ENCODE measurements at places on chromosomes 3 and 15. TPM values are rescaled to one million over a fixed set of nuclear protein-coding genes. Genes with fewer than 3 reads are reported as not detected.
A peak's percentile ranks its signal among the peaks of the same experiment; 100 is the strongest.

DNA sequence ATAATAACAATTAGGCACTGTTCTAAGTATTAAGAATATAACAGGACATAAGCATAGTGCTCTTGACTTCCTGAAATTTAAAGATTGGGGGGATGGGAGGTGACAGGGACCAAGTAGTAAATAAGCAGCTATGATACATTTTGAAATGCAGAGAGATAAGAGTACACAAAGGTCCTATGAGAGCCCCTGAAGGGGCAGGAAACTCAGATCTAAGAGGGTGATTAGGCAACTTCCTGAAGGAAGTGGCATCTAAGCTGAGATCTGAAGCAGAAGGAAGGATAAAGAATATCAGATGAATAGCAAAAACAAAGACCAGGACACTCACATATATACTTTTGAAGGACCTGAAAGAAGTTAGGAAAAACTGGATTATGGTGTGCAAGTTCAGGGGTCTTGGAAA, 415.2 kb upstream of the FRG2C start:
- DNase-seq: no peak
- no peaks in the 10 kb centered on the region for H3K27me3 ChIP-seq
- no peaks in the 10 kb centered on the region for H3K4me1 ChIP-seq
- no peaks in the 10 kb centered on the region for H3K36me3 ChIP-seq

GRCh38 chr3:4409971-4410573, 57.0 kb downstream of the SUMF1 start:
- no peaks in the 10 kb centered on the region for H3K27me3 ChIP-seq
- H3K36me3 ChIP-seq: peaks cover 78% of the 10 kb centered on the region
- H3K27ac ChIP-seq: no peak overlapping the region
- H3K4me3 ChIP-seq: no peak overlapping the region

IL12A gene
- 2.0 TPM for total RNA-seq

SLC22A14 gene
- total RNA-seq: 0.19 TPM

GRCh38 chr3:106242781-106243180, 374.0 kb upstream of the CBLB start:
- no peaks in the 10 kb centered on the region for H3K27me3 ChIP-seq
- DNase-seq: no peak
- H3K36me3 ChIP-seq: no peaks in the 10 kb centered on the region
- H3K4me1 ChIP-seq: no peaks in the 10 kb centered on the region
- H3K4me3 ChIP-seq: no peak overlapping the region
- no peak overlapping the region for H3K27ac ChIP-seq

GRCh38 chr3:154121701-154122551, 736 bp downstream of the ARHGEF26 start:
- no peak overlapping the region for H3K27ac ChIP-seq
- H3K27me3 ChIP-seq: peaks cover 62% of the 10 kb centered on the region
- no peaks in the 10 kb centered on the region for H3K36me3 ChIP-seq
- peak; percentile 77 for DNase-seq
- peaks cover 30% of the 10 kb centered on the region for H3K4me1 ChIP-seq

GRCh38 chr3:188900421-188900951, 271.3 kb upstream of the TPRG1 start:
- no peak overlapping the region for H3K4me3 ChIP-seq
- no peaks in the 10 kb centered on the region for H3K4me1 ChIP-seq

PRSS50 gene
- total RNA-seq: 0.34 TPM

SERPINI2 gene
- not detected for total RNA-seq

GRCh38 chr15:68028137-68028887, 25.8 kb upstream of the PIAS1 start:
- no peak overlapping the region for H3K4me3 ChIP-seq
- H3K27ac ChIP-seq: no peak overlapping the region
- no peaks in the 10 kb centered on the region for H3K27me3 ChIP-seq
- H3K4me1 ChIP-seq: no peaks in the 10 kb centered on the region
- no peak for DNase-seq

CALML4 gene
- total RNA-seq: 8.3 TPM

DOCK3 gene
- total RNA-seq: 0.33 TPM

CACNA1D gene
- total RNA-seq: 41.0 TPM

DNA sequence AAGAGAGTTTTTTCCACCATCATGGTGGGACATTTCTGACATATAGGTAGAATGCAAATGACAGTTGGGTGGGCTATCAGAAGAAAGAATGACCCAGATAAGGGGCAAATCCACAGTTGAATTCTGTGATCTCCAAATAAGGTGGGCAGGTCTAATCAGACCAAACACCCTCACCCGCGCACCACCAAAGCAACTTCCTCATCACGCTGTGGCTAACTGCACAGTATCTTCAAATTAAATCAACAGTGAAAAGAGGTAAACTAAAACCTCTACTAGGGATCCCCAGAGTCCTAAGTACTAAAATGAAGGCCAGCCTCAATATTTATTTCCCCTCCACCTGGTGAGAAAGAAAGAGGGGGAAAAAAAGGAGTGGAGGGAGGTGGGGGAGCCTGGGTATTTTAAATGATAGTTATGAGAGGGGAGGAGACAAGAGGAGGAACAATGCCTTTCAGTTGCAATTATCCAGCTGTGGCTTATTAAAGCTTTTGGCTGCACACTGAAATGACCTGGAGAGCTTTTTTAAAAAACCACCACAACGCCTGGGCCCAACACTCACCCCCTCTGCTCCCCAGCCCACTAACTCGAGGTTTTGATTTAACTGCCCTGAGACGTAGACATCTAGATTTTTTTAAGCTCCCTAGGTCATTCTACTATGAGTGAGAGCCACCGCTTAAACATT, 61.0 kb downstream of the LRIG1 start:
- H3K27me3 ChIP-seq: no peaks in the 10 kb centered on the region
- no peak overlapping the region for H3K27ac ChIP-seq
- H3K4me3 ChIP-seq: no peak overlapping the region
- H3K4me1 ChIP-seq: no peaks in the 10 kb centered on the region

DNA sequence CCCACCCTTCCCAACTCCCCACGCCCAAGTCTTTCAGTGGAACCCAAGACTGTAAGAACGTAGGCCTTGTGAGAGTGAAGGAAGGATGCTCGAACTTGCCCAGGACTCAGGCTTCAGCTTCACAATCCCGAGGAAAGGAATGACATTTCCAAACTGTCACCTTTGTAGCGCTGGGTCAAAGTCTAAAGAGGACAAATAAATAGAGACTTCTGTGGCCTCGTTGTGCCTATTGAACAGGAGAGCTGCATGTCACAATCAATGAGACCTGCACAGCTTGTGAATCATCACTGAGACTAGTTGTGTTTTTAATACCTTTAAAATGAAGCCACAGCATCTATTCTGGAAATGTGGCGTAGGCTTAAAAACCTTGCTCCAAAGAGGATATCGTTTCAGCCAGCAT, 222.8 kb upstream of the ST8SIA2 start:
- no peaks in the 10 kb centered on the region for H3K27me3 ChIP-seq
- no peaks in the 10 kb centered on the region for H3K36me3 ChIP-seq
- H3K27ac ChIP-seq: no peak overlapping the region

DNA sequence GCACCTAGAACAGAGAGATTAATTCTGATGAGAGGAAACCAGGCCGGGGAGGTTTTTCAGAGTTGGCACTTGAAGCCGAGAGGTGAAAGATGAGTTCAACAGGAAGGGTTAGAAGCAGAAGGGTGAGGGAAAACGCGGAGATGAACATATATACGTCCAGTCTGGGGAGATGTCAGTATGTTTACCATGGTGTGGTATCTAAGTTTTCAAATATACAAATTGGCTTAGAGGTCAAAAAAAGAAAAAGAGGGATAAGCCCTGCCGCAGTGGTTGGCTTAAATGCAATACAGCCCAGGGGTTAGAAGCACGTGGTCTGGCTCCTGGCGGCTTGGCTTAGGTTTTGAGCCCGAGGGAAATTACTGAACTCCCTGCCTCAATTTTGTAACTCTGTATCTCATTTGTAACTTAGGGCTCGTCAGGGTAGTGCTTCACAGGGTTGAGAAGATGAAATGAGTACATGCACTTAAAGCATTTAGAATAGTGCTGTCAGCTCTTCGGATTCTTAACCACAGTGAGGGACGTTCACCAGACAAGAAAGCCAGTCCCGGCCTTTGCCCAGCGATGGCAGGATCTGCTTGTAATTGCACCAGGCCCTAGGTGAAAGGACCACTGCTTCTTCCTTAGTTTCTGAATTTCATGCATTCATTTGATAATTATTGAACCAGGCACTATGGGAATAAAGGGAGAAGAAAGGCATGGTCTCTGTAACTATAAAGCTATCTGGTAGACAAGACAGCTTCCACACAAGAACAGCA, 6.4 kb downstream of the HES1 start:
- DNase-seq: no peak
- peaks cover 34% of the 10 kb centered on the region for H3K27me3 ChIP-seq
- no peak overlapping the region for H3K4me3 ChIP-seq
- H3K36me3 ChIP-seq: no peaks in the 10 kb centered on the region

GRCh38 chr15:70625438-70625837, 137.9 kb downstream of the UACA start:
- H3K4me1 ChIP-seq: peaks cover 6% of the 10 kb centered on the region
- no peak overlapping the region for H3K27ac ChIP-seq
- DNase-seq: no peak
- H3K27me3 ChIP-seq: no peaks in the 10 kb centered on the region
- no peaks in the 10 kb centered on the region for H3K36me3 ChIP-seq

THRB gene
- 16.6 TPM for total RNA-seq

Measured in spleen (tissue), 13 donors.